CD8-positive, alpha-beta T cell (primary cell): ENCODE measurements at places on chromosomes 11 and 22.
A peak's percentile ranks its signal among the peaks of the same experiment; 100 is the strongest.

GRCh38 chr11:122175306-122175705, 59.3 kb upstream of the BLID start:
- DNase-seq, result no peak

- peak; percentile 71 for DNase-seq
These were observed 4.3 kb downstream of the SSTR3 start for GRCh38 chr22:37207981-37208380.

DNA sequence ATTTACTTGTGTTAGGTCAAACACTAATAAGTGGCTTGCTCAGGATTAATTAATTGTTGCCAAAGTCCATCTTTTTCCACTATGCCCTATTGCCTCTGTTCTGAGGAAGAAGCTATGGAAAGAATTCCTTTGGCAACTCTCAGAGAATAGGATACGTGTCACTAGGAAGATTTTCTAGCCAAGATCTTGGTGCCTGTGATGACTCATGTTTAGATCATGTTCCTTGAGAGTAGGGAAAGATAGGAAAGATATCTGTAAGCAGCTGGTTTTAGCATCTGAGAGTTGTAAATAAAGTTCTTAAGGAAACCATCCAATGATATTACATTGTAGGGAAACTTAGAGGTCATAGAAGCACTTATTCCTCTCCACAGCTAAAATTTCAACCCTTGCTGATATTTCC, 15.7 kb downstream of the SLN start:
- no peak for DNase-seq

- no peak for DNase-seq
These were observed 281.0 kb upstream of the CTSC start for GRCh38 chr11:88618327-88619070.

DNA sequence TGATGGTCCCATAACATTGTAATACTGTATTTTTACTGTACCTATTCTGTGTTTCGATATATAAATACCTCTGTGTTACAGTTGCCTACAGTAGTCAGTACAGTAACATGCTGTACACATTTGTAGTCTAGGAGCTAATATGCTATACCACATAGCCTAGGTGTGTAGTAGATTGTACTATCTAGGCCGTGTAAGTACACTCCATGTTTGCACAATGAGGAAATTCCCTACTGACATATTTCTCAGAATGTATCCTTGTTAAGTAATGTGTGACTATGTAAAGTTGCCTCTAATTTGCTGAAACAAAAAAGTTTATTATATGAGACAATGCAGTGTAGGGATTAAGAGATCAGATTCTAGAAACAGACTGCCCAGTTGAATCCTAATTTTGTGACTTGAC, 21.3 kb downstream of the CAPRIN1 start:
- DNase-seq, result no peak

DNA sequence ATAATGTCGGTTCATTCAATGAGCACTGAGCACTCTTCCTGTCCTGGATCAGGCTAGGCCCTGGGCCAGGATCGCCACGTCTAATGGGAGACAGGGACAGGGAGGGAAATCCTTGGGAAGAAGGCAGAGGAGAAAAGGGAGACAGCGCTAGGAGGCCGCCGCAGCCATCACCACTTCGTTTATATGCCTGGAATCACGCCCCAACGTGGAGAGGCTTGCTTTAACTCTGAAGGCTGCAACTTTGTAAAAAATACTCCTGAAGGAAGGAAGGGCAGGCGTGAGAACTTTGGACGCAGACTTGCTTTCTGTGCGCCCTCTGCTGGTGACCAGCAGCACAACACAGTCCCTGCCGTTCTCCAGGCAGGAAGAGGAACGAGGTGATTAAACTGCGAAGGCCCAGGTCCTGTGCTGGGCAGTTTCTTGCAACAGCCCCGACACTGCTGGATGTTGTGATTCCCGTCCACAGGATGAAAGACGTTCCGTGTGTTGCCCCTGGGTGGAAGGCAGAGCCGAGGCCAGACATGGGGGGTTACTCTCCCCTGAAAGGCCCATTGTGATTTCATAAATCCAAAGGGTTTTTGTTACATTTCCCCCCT, 22.1 kb downstream of the RIBC2 start:
- peak; percentile 57 for DNase-seq

DNA sequence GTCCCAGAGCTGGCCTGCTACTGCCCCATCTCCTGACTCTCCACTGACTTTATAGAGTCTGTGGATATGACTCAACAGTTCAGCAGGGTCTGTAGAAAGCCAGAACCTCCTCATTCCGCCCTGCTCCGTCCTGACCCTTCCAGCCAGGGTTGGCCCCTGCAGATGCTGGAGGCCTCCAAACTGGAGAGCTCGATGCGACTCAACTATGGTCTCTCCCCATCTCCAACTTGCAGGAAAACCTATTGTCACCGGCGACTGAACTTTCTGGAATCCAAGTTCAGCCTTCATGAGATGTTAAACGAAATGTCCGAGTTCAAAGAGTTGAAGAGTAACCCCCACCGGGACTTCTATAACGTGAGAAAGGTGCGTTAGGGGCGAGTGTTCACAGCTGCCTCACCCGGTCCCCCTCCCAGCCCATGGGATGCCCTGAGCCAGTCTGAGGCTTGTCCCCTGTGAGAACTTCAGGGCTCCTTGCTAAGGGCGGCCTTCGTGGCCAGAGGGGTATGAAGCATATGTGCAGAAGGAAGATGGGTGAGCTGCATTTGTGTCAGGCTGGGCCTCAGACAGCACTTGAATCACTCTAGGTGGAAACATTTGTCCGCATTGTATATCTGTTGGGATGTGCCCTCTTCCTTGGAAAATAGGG, 32.1 kb downstream of the AMPD3 start:
- DNase-seq, result no peak

DNA sequence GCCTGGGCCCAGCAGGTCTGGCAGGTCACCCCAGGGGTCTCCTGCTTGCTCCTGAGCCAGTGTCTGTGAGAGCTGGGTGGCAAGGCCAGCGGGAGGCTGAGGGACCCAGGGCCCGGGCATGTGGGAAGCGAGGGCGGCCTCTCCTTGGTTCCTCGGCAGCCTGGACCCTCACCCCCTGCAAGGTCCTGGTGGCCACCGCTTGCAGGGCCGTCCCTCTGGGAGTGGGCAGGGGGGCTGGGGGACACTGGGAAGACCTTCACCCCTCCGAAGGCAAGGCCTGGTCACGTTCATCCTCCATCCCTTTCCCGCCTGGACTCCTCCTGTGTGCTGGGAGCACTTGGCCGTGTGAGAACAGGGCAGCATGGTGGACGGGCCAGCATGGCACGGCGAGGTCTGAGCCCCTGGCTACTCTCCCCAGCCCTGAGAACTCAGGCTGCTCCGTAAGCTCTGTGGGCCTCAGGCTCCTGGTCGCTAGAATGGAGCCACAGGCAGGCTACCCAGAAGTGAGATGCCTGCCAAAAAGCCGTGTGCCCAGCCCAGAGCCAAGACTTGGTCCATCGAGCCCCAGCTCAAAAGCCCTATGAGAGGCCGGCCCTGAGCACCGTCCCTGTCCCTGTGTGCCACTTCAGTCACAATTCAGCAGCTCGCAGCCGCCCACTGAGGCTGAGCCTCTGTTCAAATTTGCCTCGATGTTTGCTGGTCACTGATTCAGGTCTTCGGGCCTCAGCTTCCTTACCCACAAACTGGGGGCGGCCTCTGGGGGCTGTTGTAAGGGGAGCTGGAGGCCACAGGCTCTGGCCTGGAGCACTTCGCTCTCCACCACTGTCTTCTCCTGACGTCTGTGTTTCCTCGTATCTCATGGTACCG, 45.0 kb downstream of the IGLL1 start:
- DNase-seq, result no peak
